ENCODE measurements at places on chromosomes 2 and 18.

- peak; percentile 49 for DNase-seq
Observed at GRCh38 chr2:188369365-188369764, 77.7 kb downstream of the GULP1 start.

GRCh38 chr18:75172299-75173124 lies 36.4 kb downstream of the PTGR3 start:
- no peak for DNase-seq

DNA sequence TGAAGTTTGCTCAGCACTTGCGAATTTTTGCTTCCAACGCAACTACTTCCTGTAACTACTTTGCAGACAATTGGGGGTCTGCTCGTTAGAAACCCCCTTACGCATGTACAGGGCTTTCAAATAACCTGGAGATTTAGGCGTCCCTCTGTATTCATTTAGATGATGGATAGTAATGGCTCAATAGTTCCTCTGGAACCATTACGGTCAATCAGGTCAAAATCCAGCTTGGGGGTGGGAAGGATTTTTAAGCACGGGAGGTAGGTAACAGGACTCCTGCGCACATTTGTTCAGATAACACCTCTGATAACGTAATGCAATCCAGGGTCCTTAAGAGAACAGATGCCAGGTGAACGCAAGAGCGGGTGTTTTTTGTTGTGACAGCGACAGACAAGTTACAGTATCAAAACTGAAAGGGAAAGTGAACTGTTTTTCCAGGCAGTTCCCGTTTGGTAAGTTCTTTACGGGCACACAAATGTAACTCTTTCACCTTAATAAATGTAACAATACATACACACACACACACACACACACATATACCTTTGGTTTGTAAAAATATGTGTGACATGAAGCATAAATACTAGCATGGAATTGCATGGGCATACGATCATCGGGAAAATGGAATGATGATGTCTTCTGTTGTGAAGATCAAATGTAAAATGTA lies 3.8 kb upstream of the OSR1 start:
- DNase-seq: no peak

DNA sequence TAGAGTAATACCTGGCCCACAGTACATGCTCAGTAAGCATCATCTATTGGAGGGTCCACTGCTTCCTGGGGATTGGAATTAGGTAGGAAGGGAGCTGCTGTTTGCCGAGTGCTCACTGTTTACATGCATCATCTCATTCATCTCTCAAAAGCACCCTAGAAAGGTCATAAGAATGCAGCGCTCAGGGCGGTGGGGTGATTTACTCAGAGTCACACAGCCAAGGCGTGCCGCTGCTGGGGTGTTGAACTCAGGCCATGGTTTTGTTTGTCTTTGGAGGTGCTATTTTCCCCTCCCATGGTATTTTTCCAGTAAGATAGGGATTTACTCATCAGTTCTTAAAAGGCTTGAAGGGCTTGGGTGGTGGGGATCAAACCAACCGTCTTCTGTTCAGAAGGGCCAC lies 227.5 kb downstream of the LDLRAD4 start:
- no peak for DNase-seq

DNA sequence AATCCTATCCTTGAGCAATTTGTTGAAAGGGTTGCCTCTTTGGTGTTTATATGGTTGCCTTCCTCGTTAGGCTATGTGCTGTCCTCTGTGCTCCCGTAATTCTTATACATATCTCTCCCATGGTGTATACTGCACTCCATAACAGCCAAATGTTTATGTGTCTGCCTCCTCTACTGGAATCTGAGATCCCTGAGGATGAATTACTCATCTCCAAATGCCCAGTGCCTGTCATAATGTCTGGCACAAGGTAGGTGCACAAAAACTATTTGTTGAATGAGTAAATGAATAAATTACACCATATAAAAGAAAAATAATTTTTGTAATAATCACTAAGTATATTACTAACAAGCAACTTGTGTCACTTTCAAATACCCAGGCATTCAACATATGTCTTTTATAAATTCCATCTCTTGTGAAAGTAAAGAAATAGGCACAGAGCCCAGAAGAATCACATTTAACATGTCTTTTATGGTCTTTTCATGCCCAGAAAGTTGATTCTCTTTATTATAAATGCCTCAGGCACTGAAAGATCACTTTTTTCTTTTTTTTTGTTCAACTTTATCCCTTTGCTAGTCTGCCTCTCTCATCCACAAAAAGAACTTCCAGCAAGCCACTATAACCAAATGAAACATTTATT lies 164.9 kb downstream of the CCDC148 start:
- no peak for DNase-seq

GRCh38 chr2:196293751-196294515 lies 122.6 kb upstream of the STK17B start:
- peak; percentile 61 for DNase-seq

DNA sequence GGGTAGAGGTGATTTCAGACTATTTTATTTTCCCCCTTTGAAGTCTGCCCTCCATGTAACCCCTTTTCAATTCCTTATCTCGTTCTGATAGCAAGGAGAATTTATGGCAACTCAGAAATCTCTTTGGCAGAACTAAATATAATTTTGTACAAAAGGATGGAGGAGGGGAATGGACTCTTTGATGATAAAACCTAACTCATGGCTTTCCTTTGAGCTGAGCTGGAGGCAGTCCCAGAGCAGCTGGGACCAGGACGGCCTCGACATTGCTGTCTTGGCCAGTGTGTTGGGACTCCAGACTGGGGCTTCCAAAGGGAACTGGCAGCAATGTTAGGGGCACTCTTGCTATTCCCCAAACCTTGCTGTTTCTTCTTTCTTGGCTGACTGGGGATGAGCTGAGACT lies 47.7 kb downstream of the PAX8 start:
- DNase-seq: no peak

DNA sequence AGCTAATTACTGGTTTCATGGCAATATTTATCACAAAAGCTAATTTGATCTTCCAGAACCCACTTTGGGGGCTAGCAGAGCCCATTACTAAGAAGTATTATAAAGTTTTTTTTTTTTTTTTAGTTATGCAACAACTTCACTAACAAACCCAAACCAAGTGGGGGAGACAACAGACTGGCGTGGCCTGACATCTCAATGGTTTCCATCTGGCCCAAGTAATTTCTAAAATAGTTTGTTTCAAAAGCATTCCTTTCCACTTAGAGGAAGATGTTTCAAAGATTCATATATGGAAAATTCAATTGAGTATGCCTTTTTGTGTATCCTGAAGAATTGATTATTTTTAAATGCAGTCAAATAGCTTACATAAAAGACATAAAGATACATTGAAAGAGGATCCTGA lies 367.1 kb downstream of the HRH4 start:
- no peak for DNase-seq

DNA sequence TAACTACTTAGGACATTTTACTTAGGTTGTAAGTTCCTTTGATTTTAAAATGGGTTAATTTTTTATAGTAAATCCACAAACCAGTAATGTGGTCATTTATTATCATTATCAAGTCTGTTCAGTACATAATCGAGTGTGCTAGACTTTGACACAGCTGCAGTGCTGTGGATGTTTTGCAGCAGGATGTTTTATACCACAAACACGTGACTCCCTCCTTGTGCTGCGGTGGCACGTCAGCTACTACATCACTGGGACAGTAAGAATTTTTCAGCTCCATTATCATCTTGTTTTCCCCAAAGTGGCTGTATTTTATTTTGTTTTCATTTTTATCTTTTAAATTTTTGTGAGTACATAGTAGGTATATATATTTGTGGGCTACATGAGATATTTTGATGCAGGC lies 70.0 kb downstream of the ATP9B start:
- no peak for DNase-seq

GRCh38 chr2:18625563-18625962 lies 36.2 kb upstream of the NT5C1B start:
- DNase-seq: no peak

- DNase-seq: no peak
Observed at GRCh38 chr2:187188783-187189631, 259.0 kb downstream of the CALCRL start.

Measured in hepatic stellate cell (primary cell).